Posterior cingulate gyrus (tissue), 11 donors: ENCODE measurements at places on chromosomes 1 and 21.

- no peak for DNase-seq
These were observed 296.3 kb downstream of the PTBP2 start for GRCh38 chr1:97017895-97018294.

DNA sequence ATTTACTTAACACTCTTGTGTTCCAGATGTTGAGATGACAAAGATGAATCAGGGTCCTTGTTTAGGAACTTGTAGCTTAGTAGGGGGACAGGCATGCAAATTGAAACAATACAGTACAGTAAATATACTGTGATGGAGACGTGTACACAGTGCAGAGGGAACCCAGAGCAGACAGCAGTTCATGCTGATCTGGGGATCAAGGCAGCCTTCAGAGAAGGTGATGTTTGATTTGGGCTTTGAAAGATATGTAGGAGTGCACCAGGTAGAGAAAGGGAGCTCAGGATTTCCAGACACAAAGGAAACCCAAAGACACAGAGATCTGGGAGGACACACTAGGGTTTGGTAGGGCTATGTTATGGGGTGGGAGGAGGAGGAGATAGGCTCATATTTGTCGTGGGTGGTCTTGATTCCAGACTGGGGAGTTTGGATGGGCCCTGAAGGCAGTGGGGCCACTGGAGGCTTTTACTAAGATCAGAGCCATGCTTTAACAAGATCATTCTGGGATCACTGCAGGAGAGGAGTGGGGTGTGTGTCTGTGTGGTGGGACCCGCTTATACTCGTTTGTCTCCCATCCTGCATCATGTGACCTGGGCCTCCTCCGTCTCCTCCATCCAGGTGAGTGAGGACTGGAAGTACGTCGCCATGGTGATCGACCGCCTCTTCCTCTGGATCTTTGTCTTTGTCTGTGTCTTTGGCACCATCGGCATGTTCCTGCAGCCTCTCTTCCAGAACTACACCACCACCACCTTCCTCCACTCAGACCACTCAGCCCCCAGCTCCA is 7.8 kb downstream of the CHRNB2 start:
- no peak for DNase-seq

- no peak for DNase-seq
These were observed 81.6 kb downstream of the NPHP4 start for GRCh38 chr1:5910666-5911065.

DNA sequence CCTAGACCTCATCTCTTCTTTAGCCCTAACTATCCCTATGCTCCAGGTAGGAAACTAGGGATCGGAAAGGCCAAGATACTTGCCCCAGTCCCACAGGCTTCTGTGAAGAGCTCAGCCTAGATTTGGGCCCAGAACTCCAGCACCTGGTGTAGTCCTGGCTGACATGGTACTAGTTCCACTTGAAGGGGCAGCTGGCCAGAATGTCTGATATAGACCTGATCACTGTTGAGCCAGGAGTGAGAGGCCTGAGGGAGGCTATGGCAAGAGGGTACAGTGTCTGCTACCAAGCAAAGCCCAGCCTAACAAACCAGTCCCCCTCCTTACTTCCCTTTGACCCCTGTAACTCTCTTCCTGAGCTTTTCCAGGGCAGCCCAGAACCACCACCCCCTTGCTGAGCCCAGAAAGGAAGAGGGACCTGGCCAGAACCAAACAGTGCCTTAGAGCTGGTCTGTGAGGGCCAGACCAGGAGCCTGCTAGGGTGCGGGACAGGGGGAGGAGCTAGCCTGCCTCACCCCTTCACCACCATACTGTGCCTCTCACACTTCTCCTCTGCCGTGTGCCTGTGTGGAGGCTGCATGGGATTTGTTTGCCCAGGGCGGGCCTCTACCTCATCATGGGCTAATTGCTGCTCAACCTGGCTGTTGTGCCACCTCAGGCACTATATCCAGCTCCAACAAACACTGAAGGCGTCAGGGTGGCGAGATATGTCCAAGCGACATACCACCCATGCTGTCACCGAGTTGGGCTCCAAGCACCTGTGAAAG is 10.9 kb downstream of the POMGNT1 start:
- no peak for DNase-seq

DNA sequence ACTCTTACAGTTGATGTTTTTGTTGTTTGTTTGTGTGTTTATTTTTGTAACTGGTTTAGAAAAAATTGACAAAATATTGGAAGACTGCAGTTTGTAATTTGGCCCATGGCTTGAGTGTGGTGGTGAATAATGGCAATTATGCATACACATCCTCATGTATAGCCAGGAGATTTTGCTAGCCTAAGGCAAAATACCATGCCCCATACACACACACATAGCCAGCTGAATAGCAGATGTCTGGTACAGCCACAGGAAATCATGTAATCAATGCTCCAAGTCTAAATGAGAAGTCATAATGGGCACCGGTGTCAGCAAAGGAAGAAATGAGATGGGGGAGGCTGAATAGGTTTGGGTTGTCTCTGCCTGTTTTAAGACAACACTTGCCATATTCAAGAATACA is 135.2 kb upstream of the COA6 start:
- DNase-seq, result no peak

GRCh38 chr1:63230722-63231121 is 91.6 kb upstream of the FOXD3 start:
- no peak for DNase-seq

GRCh38 chr1:67791686-67792085 is 41.6 kb downstream of the GNG12 start:
- DNase-seq, result no peak

GRCh38 chr1:234007684-234008083 is 103.2 kb downstream of the SLC35F3 start:
- no peak for DNase-seq

GRCh38 chr1:212158912-212159796 is 123.6 kb downstream of the DTL start:
- no peak for DNase-seq

- no peak for DNase-seq
These were observed 80.8 kb downstream of the ASH1L start for GRCh38 chr1:155481741-155482241.

- DNase-seq, result no peak
These were observed 60.1 kb downstream of the PKN2 start for GRCh38 chr1:88744142-88744541.

GRCh38 chr1:165497069-165498013 is 46.5 kb upstream of the LRRC52 start:
- no peak for DNase-seq

GRCh38 chr1:54813485-54814125 is 12.5 kb upstream of the TTC22 start:
- no peak for DNase-seq

DNA sequence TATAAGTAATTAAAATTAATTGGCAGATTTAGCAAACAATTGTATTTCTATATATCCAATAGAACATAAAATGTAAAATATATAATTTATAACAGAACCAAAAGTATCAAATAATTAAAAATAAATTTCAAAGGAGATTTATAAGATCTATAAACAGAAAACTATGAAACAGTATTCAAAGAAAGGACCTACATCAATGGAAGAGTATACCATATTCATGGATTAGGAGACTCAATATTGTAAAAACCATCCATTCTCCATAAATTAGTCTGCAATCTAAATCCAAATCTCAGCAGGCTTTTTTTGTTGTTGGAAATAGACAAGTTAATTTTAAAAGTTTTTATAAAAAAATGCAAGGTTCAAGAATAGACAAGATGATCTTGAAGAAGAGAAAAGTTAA is 149.0 kb upstream of the RUNX3 start:
- no peak for DNase-seq

DNA sequence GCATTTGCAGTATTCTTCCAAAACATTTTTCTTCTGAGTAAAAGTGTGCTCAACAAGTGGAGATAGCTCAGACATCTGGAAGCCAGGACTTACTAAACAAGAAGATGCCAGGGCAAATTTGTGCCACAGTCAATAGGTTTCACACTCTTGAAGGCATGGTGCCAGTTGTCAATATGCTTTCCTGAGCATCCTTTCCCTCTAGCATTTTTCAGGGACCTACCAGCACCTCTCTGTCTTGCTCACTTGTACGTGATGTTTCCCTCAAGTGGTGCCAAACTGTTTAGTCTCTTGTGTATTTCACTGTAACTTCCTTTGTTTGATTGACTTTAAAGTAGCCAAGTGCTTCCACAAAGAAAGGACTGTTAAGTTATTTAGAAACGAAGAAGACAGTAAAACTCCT is 194.0 kb upstream of the SGIP1 start:
- no peak for DNase-seq

DNA sequence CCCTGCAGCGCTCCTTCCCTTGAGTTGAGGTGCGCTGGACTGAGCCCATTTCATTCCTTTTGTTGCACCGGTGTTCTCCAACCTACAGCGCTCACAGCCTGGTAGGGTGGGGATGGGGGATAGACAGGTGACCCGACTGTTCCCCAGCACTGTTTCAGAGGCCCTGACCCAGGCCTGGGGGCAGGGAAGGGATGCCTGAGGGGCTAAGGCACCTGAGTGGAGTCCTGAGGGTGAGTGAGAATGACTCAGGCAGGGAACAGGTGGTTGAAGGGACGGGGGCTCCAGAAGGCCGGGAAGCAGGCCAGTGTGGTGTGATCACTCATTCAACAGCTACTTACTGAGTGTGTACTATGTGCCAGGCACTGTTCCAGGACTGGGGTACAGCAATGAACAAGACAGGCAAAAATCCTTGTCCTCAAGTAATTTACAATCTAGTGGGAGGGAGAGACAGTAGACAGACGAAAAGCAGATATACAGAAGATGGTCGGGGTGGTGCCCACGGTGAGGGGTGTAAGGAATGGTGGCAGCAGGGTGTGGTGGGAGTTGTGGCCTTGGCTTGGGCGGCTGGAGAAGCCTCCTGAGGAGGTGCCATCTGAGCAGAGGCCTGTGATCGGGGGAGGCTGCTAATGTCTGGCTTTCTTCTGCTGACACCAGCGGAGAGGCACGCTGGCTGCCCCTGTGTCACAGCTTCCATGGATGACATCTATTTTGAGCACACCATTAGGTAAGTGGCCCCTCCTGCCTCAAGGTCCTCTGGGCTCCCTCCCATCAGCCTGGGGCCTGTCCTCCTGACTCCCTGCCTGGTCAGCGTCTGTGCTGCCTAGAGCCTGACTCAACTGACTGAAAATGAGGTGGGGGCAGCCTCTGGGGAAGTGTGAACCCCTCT is 37.4 kb downstream of the ACOT11 start:
- no peak for DNase-seq

DNA sequence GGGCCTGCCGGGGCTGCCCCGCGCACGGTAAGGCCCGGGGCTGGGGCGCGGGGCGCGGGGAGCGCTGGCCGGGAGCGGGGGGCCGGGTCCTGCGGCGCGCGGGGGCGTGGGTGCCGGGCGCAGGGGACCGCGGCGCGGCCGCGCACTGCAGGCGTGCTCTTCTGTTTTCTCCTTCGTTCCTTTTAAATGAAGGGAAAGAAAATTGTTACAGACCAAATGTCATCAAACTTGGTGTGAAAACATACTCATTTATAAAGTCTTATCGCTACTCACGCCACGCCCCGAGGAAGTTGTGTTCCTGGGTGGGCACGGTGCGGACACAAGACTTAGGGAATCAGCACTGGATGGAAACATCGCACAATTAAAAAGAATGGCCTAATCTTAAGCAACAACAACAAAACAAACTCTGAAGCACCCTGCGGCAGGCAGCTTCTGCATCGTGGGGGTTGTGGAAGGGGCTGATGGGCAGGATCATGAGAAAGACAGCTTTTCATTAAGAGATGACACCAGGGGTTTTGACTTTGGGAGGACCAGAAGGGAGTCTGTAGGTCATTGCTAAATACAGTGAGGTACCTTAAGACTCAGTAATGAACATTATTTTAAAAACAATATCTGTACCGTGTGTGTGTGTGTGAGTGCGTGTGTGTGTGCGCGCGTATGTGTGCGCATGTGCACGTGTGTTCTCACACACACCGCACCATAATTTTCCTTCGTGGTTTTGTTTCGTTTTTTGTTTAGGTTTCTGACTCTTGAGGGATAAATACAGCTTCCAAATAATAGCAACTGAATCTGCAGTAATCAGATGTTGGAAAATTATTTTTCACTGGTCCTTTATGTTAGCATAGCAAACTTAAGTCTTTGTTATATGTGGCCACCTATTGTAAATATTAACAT is 548 bp downstream of the B3GALT5 start:
- DNase-seq, result no peak

DNA sequence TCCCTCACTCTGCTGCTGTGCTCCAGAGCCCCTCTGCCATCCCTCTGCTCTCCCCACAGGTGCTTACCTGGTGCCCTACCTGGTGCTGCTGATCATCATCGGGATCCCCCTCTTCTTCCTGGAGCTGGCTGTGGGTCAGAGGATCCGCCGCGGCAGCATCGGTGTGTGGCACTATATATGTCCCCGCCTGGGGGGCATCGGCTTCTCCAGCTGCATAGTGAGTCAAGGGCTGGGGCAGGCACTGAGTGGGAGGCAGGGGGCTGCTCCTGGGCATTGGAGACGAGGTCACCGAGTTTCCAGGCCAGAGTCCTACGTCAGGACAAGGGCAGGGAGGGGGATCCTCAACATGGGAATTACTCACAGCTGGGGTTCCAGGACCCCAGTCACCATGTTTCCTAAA is 21.7 kb downstream of the SLC6A17 start:
- no peak for DNase-seq

DNA sequence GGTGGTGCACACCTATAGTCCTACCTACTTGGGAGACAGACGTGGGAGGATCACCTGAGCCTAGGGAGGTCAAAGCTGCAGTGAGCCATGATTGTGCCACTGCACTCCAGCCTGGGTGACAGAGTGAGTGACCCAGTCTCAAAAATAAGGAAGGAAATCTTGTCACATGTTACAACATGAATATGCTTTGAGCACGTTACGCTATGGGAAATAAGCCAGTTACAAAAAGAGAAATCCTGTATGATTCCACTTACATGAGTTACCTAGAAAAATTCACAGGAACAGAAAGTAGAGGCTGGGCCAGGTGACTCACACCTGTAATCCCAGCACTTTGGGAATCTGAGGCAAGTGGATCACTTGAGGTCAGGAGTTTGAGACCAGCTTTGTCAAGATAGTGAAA is 6.7 kb upstream of the PADI6 start:
- DNase-seq, result no peak

GRCh38 chr1:14815175-14815877 is 216.8 kb downstream of the KAZN start:
- no peak for DNase-seq

- no peak for DNase-seq
These were observed 2.4 kb upstream of the WNT3A start for GRCh38 chr1:228004331-228004855.

DNA sequence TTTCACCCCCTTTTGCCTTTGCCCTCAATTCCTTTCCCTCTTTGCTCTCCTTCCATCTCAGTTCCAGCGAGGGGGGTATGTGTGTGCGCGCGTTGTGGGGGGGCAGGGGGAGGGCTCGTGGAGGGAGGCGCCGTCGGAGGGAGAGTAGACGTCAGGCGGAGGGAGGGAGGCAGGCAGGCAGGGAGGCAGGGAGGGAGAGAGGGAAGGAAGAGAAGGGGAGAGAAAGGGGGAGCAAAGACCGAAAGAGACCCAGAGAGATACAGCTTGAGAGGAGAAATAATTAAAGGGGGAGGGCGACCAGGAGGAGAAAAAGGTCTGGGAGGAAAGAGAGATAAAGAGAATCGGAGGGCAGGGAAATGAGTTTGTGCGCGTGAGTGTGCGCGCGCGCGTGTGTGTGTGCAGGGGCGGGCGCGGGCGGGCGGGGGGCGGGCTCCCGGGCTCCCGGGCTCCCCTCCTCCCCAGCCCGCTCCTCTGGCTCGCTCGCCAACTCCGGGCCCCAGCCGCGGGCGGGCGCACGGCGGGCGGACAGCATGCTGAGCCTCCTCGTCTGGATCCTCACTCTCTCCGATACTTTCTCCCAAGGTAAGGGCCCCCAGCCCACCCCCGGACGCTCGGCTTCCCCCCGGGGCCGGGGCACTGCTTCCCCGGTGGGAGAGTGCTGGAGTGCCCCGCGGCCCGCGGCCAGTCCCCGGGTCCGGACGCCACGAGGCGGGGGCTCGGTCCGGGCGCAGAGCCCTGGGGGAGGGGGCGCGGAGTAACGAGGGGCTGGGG is at the start of gene KIRREL1:
KIRREL1 (plus strand) TSS at position 499 of the 771 bp plus-strand sequence; CDS start at position 531, 32 bp downstream.
- no peak for DNase-seq
